ENCODE measurements at places on chromosomes 6 and 20. TPM values are rescaled to one million over a fixed set of nuclear protein-coding genes. Genes with fewer than 3 reads are reported as not detected.

DNA sequence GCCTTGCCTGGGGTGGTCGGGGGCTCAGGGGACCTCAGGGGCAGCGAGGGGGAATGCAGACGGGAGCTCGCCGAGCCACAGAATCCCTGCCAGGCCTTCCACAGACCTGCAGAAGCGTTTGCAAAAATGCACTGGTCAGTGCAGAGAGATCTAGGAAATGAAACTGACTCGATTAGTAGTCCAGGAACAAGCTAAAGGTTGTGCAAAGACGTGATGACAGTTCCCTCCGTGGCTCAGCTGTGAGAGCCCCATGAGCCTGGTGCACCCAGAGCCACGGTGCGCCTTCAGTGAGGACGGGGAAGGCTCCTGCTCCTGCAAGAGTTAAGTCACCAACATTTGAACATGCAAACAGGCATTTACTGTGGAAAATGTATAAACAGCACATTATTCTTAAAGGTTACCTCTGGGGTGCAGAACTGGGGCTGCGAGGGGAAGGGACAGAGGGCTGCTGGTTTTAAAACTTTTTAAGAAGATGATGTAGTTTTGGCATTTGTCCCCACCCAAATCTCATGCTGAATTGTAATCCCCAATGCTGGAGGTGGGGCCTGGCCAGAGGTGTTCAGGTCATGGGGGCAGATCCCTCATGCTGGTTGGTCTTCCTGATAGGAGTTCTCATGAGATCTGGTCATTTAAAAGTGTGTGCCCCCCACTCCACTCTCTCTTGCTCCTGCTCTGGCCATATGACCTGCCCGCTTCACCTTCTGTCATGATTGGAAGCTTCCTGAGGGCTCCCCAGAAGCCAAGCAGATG, 147.3 kb downstream of the DLL1 start:
- no peak for DNase-seq

DNA sequence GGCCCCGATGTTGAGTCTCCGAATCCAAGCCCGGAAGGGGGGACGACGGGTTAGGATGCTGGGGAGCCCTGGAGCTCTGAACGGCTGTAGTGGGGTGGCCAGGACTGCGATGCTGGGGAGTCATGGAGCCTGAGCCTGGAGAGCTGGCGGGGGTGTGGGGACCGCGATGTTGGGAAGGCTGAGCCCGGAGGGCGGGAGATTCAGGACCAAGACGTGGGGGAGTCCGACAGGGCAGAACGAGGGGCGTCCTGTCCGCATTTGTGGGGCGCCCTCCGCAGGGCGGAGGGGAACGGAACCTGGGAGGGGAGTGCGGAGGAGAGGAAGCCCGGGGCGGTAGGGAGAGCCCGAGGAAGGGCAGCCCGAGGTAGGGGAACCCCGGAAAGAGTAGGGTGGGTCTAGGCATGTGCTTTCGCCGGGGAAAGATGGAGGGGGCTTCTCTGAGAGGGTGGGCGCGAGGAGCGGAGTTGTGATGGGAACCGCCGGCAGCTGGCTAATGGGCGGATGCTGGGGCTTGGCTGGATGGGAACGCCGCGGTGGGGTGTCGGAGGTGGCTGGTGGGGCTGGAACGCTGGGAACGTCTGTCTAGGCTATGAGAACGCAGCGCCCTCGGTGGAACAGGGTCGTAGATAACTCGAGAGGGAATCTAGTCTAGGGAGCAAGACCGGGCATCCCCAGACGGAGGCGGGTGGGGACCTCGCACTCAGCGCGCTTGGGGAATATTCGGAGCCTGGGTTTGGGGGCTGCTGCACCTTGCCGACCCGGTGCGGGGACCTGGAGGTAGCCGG, 684 bp downstream of the PAQR8 start:
- DNase-seq: no peak

DNA sequence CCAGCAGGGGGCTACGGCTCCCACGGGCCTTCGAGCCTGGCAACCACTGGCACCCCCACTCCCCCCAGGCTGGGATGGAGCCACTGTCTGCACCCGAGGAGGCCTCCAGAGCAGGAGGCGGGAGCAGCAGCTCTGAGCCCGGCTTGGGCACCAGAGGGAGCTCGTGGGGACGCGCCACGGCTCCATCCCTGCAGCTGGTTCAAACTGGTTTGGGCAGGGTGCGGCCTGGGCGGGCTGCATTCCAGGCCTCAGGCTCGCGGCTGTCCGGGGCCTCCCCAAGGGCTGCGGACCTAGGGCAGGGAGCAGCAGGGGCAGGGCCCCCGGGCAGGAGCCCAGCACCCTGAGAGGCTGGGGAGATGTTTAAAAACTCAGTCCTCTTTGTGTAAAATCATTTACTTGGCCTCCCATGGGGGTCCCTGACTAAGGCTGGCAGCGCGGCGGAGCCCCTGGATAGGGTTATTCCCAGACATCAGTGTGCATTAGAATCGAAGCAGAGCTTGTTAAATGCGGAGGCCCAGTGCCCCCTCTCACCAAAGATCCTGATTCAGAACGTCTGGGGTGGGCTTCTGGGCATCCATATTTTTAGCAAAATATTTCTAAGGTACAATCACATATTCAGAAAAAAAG, 4.1 kb upstream of the BCAS4 start:
- peak; percentile 24 for DNase-seq

- no peak for DNase-seq
Measured at GRCh38 chr6:20447157-20447556, 45.5 kb downstream of the E2F3 start.

DNA sequence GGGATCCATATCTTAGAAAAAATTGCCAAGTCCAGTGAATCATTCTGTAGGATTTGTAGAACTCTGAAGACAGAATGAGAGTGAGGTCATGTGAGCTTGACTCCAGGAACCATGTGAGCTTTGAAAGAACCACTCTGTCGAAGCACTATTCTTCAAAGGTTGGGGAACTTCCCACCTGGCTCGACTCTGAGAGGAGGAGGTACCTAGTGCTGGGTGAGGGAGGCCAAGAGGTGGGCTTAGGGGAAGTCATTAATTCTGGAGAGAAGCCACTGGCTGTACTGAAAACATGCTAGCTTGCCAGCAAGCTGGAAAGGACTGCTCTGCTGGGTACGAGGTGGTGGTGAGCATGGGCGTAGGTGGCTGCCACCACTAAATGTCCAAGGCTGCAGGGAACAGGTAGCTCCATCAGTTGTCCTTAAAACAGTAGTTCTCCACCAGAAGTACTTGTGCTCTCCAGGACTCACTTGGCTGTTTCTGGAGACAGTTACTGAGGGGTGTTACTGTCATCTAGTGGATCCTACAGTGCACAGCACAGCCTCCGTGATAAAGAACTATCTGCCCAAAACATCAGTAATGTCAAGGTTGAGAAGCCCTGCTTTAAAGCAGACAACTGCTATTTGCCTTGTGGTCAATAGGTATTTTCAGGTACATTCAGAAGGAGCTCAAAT, 34.7 kb upstream of the SYNJ2 start:
- DNase-seq: no peak

GRCh38 chr6:117512987-117513573, 30.6 kb downstream of the DCBLD1 start:
- DNase-seq: no peak

GRCh38 chr6:156107624-156108101, 652.0 kb upstream of the NOX3 start:
- DNase-seq: no peak

- DNase-seq: no peak
Measured at GRCh38 chr6:1027109-1027794, 284.6 kb upstream of the FOXQ1 start.

GRCh38 chr6:157647261-157647915, 175.7 kb upstream of the SNX9 start:
- no peak for DNase-seq

DNA sequence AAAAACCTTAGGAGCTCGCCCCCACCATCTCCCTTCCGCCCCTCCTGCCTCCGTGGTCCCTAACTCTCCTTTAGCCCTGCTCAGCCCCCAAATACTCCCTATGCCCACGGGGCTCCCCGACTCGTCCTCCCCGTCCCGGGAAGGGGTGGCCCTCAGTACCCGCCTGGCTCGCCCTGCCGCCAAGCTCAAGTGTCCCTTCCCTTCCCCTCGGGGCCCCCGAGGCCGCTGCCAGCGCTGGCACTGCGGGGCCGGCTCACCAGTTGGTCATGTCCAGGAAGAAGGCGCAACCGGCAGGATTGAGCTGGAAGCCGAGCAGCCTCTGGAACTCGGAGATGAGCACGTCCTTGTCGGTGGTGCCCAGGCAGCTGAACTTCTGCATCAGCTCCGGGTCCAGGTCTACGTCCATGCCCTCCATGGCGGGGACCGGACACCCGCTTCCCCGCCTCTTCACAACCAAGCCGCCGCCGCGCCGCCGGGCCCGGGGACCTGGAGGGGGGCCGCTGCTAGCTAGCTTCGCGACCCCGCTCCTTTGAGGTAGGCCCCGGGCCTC, 303 bp downstream of the ILRUN start:
- DNase-seq: no peak

DNA sequence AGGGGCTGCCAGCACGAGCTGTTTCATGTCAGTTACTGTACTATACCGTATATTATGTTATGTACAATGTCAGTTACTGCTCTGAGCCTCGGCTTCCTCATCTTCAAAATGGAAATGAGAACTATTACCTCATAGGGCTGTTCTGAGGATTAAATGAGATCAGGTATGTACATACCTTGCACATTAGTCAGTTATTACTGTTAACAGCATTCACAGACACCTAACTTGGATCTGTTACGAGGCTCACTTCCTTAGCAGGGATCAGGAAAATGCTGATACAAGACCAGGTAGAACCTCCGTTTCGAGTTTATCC, 69.7 kb upstream of the TBC1D7 start:
- no peak for DNase-seq

DNA sequence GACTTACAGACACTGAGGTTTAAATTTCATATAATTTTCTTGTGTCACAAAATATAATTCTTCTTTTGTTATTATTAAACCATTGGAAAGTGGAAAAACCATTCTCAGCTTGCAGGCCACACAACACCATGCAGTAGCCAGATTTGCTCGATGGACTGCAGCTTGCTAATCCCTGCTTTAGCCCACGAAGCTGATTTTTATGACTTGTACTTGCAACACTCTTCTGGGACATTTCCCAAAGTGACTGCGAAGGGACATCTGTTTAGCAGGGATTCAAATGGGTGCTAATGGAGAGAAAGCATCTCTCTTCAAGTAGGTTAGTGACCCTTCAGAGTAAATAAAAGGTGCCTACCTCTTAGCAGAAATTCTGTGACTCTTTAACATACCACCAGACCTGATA, 304.6 kb upstream of the ZFP64 start:
- no peak for DNase-seq

DNA sequence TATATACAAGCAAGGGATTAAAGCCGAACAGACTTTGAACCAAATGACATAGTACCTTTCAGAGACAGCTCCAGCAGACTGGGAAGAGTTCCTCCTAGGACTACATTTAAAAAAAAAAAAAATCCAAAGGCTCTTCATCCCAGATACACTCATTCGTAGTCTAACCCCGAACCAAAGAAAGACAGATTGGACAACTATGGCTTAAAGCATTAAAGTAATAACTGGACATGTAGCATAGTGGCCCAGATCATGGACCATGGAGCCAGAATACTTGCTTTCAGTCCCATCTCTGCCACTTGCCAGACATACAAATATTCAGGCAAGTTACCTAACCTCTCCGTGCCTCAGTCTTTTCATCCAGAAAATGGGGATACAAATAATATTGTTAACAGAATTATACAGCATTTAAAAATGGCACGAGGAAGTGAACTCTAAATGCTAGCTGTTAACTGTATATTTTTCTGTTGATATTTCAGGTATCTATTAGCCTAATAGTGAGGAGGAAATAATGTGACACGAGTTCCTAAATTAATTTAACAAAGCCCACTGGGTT, 123.7 kb downstream of the HIVEP2 start:
- DNase-seq: no peak

DNA sequence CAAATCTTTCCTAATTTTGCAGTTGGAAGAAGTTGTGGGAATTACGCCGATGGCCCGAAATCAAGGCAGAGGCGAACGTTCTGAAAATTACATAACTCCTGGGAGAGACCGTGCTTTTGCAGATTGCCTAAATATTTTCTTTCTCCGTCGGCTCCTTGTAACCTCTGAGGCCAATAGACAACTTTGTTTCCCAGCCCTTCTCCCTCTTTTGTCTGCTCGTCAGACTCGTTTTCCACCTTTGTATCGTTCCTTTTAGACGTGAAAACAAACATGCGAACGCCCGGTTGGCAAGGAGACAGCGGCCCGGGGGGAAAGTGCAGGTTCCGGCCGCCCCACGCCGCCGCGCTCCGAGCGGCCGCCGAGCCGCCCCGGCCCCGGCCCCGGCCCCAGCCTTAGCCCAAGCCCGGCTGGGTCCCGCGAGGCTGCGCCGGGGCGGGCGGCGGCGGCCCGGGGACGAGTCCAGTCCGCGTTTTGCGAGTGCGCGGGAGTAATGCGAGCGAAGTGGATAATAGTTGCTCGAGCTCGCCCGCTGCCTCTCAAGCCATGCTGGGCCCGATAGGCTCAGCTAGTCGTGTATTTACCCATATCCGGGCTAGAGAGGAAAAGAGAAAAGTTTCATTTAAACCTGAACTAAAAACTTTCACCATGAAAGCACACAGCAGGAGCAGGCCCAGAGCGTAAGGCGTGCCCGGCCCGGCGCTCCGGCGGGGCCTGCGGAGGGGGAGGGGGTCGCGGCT, at the start of gene ARID1B:
Gene ARID1B (plus strand): TSS at position 539 of the 737 bp plus-strand sequence. CDS start 303 bp downstream, outside the sequence.
- peak; percentile 36 for DNase-seq

DNA sequence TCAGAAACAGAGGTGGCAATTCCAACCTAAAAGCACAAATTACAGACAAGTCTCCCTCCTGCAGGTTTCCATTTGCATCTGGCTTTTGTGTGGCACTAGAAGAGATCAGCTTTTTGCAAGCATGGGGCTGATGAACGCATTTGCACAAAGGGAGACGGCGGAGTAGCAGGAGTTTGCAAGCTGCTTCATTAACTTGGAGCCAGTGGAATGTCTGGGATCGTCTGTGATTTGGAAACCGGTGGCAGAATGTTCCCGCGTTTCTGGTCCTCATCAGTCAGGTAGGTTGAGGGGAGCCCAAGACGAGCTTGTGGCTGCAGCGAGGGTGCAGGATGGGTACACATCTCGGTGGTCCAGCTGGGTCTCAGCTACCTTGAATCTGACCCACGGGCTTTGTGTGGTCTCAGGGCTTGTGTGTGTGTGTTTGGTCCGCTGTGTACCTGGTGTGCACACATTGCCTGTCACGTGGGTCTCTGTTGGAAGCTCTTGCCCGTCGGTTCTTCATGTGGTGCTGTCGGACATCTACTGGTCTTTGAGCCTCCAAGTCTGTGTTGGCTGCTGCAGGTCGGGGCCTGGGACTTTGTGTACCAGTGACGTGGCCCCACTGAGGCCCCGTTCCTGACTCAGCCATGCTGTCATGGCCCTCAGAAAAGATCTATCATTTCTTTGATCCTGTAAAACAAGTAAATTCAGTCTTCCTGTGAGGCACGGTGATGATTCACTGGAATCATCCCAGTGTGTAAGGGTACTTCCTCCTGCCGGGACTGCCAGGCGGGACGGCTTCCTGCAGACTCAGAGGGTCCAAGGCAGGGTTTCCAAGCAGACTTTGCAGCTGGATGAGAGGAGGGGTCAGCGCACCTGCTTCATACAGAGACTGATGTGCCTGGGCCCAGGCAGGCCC, 12.4 kb upstream of the MYT1 start:
- no peak for DNase-seq

The OR2J3 gene
- total RNA-seq: not detected

The NKX2-4 gene
- total RNA-seq: not detected

The ZNF165 gene
- not detected for total RNA-seq

The GGT7 gene
- total RNA-seq: 41.4 TPM

The HSPA12B gene
- 6.5 TPM for total RNA-seq

The MOG gene
- not detected for total RNA-seq

The C6orf52 gene
- total RNA-seq: not detected

The GSTA2 gene
- total RNA-seq: not detected
